Stimulated activated CD8-positive, alpha-beta memory T cell treated with anti-CD3 and anti-CD28 coated beads, Interleukin-15, amount 100 ng/mL, for 24 hours (primary cell): ENCODE measurements at places on chromosomes 2 and 18.

GRCh38 chr18:45621061-45621511, 5.8 kb downstream of the SLC14A2 start:
- DNase-seq, result peak; percentile 13

GRCh38 chr2:68727683-68728375, 6.8 kb upstream of the ARHGAP25 start:
- DNase-seq, result no peak

DNA sequence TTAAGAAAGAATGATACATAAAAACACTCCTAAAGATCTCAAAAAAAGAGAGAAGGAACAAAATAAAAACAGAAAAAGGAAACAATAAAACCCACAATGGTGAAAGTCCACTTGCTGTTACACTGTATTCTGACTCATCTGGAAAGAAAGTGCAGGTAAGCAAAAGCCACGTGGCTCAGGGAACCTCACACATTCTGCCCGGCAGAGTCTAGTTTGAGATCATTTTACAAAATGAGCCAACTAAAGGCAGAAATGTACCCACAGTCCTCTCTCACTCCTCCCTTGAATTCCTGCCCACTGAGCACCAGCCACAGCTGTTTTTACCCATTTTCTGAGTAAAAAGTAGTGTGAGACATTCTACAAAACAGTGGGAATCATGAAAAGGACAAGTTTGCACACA, 10.0 kb downstream of the KCNH7 start:
- no peak for DNase-seq

GRCh38 chr2:108946442-108946841, 42.6 kb downstream of the EDAR start:
- DNase-seq, result no peak

DNA sequence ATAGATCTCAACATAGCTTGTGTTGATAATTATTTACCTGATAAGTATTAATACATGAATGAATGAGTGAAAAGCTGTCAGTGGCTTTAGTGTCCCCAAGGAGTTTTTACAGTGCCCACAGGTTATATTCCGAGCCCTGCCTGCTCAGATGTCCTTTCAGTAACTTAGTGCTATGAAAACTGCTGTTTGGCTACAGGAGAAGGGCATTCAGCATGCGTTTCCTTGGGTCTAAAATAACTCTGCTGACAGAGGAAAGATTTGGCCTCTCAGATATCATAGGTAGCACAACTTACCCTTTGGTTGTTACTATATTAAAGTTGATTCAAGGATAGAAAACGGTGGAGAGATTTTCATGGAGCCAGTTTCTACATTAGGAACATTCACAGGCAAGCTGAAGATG, 241.0 kb downstream of the ETAA1 start:
- DNase-seq, result no peak

DNA sequence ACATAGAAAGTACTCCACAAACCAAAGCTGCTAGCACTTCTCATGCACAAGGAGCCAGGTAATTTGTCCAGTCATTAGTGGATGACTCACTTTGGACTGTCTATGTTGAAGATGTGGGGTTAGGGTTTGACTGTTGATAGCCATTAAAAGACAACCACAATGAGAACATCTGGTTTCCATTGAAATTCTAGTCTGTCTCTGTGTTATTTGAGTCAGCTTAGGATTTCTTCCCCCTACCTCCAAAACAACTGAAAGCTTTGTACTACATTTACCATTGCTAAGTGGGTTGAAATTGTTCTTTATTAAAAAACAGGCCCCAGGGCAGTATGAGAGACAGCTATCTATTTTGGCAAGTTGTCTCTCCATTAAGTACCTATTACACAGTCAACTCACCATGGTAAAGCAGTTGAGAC, 50.2 kb upstream of the ANKRD44 start:
- no peak for DNase-seq

- no peak for DNase-seq
Measured at GRCh38 chr2:214203214-214203613, 207.6 kb upstream of the VWC2L start.

- DNase-seq, result no peak
Measured at GRCh38 chr2:86068136-86068588, 37.5 kb downstream of the POLR1A start.

GRCh38 chr2:69097148-69097610, 84.2 kb downstream of the ANTXR1 start:
- DNase-seq, result no peak

DNA sequence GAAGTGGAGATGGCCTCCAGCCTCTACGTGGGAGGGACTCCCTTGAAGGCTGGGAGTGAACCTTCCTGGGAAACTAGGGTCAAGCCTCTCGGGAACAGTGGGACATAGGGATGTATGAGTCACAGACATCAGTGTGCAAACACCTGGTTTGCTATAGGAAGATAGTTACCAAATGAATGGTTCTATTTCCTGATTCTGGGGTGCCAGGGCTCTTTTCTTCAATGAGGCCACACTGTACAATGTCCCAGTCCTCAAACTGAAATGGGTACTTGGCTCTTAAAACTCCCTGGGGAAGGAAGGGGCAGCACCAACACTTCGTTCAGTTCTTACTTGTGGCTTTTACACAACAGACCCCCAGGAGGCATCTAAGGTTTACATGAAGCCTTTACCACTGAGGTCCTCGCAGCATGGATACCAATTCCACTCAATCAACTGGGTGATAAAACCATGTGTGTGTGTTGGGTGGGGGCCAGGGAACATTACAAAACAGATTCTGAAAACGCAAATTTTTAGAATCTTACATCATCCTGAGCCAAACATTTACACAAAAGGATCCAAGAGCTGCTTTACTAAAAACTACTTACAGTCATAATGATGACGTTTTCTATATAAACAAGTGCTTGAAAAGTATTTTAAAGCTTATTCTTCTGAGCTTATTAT, 10.4 kb downstream of the ERFE start:
- no peak for DNase-seq

- no peak for DNase-seq
Measured at GRCh38 chr2:171522052-171522787, at the start of gene CYBRD1. CYBRD1 (plus strand) TSS chr2:171522474; CDS start chr2:171522546, 72 bp downstream.

- no peak for DNase-seq
Measured at GRCh38 chr2:146677280-146677679, 1167.5 kb upstream of the ACVR2A start.

DNA sequence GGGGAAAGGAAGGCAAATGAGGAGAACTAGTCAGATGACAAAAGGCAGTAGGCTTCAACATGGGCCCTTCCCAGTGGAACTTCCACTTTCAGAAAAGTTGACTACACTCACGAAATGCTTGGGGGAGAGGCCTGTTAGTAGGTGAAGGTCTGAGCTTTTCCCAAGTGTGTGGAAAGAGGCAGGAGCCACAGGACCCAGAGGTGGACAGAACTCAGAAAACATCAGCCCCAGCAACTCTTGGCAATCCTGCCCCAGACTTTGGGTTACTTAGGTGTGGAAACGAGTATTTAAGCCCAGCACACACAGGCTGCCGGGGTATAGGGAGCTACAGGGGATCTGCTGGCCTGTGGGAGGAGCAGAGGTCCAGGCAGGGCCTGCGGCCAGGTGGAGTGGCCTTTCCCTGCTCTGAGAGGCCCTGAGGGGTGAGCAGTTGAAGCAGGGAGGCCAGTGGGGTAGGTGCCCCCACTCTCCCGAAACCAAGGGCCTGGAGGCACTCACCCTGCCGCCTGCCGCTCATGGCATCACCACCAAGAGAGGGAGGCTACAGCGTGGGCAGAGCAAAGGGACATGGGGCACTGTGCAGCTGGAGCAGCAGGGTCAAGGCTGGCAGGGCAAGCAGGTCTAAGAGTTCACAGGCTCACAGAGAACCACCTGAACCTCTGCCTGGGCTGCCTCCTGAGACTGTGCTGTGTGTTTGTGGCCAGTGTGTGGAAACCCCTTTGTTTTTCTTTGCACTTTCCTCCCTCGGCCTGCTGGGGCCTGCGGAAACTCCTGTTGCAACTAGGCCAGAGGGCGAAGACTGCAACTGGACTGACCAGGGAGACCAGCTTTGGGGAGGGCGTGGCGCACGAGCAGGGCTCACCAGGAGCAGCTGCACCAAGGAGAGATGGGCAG, 130.7 kb upstream of the SERTAD2 start:
- no peak for DNase-seq

- no peak for DNase-seq
Measured at GRCh38 chr2:48213646-48214045, 307.3 kb upstream of the FBXO11 start.

DNA sequence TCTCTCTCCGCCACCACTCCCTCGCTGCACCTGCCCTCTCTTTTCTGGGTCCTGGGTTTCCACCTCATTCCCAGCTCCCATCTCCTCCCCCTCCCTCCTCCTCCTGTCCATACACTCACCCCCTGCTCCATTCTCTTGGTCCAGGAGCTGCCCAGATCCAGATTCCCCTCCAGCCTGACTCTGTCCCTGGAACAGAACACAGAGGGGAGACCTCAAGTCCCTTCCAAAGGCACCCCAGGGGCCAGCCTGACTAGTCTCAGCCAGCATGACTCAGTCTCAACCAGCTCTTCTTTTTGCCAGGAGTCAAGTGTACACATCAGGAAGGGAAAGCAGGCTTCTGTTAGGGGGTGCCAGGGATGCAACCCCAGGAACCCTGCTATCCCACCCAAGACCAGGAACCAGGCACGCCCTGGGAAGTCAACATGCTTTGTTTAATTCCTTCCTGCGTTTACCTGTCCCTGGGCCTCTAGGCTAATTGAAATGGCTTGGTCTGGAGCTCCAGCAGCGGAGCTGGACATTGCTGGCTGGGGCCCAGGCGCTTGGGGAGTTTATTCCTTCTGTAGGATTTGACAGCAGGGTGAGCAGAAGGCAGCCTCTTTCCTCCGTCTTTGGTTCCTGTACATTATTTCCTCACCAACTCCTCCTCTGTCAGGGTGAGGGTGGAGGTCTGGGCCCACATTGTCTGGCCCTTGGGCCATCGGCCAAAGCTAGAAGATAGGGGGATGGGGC, 28.4 kb upstream of the SELENOI start:
- DNase-seq, result no peak

DNA sequence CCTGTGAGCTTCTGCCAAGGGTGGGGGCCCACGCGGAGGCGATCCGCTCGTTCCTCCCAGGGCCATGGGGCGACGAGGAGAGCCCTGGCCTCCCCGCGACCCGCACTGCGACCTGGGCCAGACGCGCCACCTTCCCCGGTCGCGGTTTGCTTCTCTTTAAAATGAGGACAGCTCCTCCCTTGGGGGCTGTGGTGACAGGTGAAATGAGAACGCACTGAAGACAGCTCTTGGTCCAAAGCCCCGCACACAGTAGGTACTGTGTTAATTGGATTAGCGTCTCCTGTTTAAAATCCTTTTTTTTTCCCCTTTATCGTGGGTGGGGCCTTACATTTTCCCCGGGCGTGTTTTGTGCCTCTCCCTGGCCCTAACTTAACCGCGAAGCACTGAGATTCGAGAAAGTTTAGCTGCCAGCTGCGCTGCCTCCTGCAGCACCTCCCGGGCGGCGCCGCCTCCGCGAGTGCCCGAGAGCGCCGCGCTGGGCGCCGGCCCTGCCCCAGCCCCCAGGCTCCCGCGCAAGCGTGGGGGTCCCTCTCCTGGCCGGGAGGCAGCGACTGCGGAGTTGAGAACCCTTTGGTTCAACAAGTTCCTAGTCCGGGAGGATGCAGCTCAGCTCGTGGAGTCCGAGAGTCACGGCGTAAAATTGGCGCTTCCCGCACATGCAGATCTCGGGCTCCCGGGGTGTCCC, 1.1 kb downstream of the HPCAL1 start:
- no peak for DNase-seq

DNA sequence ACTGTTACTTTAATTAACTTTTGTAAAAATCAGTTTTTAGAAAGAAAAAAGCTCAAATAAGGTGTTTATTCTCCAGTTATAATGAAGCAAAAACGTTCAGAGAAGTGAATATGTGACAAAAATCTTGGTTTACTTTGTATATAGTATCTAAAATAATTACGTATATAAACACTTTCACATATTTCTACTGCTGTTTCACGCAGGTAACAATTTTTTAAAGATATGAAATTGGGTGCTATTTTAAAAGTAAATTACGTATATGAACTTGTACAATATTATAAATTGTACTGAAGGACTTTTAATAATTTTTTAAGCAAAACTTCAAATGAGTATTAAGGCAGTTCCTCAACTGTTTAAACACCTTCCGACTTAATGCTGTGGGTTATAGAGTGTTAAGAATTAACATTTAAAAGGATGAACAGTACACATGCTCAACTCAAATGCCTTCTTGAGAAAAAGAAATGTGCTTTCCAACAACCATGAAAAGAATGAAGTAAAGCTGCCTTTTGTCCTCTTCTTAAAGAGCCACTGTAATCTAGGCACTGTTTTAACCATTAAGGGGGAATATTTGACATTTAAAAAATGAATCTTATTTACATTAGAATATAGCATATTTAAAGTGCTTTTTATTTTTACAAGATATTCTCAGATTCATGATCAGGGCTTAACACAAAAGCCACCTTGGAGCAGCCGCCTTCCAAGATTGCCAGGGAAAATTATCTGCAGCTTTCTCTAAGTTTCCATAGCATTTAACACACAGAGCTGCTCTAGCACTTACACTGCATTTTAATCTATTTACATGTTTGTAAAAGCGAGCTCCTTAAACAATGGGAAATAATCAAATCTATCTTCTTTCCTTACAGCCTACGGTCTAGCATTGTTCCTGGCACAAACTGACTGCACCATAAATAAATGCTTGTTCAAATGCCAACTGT, 56.5 kb upstream of the CDKL4 start:
- no peak for DNase-seq

GRCh38 chr18:10591896-10592295, 66.1 kb downstream of the NAPG start:
- no peak for DNase-seq

DNA sequence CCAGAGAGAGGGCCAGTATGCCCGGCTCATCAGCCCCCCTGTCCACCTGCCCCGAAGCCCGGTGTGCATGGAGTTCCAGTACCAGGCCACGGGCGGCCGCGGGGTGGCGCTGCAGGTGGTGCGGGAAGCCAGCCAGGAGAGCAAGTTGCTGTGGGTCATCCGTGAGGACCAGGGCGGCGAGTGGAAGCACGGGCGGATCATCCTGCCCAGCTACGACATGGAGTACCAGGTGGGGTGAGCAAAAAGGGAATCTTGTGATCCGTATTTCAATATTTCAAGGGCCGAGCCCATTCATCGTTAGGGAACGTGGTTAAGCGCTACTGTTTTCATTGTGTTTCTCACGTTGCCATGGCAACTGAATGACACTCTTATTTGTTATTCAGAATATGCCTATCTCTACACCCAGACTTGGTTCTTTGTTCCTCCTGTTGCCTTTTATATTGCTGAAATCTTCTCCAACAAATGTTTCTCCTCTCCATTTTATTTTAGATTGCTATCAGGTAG, 81.5 kb downstream of the NRP2 start:
- DNase-seq, result no peak

GRCh38 chr2:106065983-106066820, 127.9 kb downstream of the UXS1 start:
- no peak for DNase-seq
